T-helper 2 cell (primary cell): ENCODE measurements at places on chromosomes 2 and 18.

- no peak for DNase-seq
Measured at GRCh38 chr2:239774142-239774462, 251.0 kb downstream of the NDUFA10 start.

- peak; percentile 53 for DNase-seq
Measured at GRCh38 chr2:173963323-173963816, 1.8 kb downstream of the SP3 start.

DNA sequence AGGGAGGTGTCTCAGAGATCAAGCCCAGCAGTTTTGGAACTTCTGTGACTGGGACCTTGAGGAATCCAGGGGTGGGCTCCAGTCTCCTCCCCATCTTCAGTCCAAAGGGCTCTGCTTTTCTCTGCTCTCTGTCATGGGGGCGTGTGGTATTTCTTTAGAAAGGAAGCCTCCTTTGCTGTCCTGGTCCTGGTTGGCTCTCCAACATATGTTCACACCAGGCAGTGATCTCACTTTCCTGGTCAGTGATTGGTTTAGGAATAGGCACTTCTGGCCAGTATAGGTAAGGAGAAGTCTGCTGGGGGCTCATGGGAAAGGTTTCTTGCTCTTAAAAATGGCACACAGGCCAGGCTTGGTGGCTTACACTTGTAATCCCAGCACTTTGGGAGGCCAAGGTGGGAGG is 115.5 kb upstream of the HAAO start:
- DNase-seq, result no peak

GRCh38 chr2:17057109-17058017 is 391.7 kb upstream of the CYRIA start:
- no peak for DNase-seq

DNA sequence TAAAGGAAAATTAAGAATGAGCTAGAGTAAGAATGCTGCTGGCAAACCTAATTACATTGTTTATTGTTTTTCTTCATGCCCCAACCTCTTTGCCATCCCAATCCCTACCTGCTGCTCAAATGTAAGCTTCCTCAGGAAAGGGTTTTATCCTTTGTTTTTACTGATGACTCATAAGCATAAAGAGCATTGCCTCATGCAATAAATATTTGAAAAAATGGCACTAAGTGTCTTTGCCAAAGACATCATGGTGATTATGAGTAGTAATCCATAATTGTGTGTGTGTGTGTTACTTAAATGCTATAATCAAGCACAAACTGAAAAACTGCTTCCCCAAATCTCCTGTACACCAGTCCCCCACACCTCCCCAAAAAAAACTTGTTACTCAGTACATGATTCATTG is 53.4 kb downstream of the DNER start:
- no peak for DNase-seq

DNA sequence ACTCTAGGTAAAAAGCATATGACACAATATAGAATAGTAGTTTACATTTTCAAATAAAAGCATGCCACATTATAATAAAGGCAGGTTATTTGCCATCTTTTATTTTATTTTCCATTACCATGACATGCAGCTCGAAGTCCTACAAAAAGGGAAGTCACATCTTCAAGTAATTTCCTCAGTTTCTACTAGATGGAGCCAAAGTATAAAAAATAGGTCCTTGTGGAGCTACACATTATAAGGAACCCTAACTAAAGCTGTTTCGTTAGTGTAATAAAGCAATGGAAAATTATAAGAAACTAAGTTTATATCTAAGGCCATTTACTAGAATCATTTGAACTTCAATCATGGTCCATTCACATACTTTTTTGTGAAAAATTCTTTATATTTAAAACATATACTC is 674.5 kb downstream of the KCNJ3 start:
- no peak for DNase-seq

DNA sequence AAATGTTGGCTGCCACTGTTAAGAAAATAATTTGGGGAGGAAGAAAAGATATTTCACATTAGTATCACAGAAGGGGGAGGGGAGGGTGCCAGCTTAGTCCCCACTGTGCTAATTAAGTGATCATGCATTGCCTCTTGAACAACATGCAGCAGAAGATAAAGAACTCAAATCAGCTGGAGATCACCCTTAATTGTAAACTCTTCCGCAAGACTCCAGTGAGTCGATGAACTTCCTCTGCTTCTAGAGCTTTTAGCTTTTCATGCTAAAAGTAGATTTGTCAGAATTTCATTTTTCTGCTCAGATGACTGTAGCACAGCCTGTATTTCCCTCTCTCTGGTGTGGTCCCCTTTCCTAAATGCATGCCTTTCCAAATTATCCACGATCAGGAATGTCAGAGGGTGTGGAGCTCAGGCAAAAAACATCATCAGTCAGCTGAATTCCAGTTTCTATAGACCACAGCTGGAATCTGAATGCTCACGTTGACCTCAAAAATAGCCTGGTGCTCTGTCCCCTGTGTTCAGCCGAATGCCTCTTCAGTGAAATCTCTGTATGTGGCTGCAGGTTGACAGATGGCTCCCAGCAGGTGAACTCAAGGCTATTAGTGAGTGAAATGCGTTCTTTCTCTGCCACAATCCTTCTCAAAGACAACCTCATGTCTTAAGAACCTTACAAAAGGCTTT is 156.8 kb upstream of the UNC80 start:
- no peak for DNase-seq

GRCh38 chr2:156343940-156344301 is 11.4 kb upstream of the NR4A2 start:
- no peak for DNase-seq

DNA sequence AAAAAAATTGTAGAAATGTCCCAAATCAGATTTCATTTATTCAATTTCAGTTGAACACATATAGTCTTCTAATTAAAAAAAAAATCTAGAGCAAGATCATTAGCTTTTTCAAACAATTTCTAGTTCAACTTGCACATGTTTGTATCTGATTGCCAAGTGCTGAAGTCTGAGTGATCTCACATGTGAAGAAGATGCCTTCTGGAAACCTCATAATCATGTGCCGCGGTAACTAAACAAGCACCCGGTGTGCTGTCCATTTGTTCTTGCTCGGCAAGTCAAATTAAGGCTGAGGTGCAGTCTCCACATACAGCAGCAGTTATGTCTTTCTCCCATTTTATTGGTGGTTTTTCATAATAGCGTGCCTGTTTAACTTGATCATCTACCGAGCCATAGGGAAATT is 18.7 kb downstream of the CABLES1 start:
- no peak for DNase-seq

DNA sequence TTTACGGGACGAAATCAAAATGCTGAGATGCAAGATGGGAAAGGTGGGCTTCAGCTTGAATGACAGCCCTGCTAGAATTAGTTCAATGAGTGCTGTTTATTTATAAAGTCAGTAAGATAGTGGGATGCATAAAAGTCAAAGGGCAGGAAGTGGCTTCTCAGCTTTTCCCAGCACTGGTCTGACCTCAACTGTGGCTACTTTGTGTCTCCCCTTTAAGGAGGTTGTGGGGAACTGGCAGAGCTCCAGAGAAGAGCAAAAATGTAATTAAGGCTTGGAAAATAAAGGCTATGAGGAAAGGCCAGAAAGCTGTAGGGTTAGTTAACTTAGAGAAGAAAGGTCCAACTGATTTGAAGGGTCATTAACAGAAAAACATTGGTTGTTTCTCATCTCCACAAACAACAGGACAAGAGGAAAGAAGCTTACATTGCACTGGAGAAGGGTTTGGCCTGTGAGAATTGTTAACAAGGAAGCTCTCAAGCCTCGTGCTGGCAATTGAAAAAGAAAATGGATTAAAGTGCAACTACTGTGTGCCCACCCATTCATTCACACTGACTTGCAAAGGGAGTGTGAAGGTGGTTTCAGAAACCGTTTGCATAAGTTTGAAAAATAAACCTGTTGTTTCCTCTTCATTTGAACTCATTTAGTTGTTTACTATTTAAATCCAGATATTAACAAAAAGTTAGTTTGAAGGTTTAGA is 68.8 kb upstream of the CD28 start:
- DNase-seq, result no peak

DNA sequence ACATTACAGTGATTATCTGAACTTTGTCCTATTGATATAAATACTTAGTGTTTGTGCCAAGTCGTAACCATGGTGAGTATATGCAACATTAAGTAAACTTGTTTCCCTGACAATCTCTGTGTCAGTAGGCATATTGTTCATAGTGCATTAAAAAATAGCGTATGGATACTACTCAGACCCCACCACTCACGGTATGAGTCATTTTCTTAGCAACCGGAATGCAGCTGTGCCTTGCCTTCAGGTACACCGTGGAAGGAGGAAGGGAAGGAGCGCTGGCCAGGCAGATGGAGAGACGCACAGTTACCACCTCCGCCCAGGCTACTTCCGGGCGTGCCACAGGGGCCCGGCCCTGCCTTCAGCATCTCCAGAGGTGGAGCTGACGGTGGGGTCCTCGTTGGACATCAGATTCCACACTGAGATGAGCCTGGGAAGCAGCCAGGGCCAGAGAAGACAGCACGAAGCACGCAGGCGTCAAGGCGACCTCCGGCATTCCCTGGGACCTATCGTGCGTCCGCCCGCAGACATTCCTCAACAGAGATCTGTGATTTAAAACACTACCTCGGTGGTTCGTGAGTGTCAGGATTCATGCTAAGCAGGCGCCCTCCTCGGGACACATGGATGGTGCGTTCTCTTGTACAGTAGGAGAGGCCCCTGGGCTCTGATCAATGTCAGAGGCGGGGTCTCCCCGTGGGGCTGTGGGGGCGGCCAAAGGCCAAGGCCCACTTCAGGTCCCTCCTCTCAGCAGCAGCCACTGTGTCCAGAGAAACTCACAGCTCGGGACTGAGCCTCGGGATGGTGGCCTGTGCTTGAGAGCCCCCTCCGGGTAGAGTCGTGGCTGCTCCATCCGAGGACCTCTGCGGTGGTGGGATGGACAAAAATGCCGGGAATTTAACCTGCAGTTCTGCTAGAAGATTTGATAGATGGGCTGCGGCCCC is 82.2 kb upstream of the HDAC4 start:
- DNase-seq, result no peak

GRCh38 chr2:102355526-102356380 is at the start of gene IL18R1:
IL18R1 (plus strand) TSS chr2:102355796; CDS start chr2:102362661, 6,865 bp downstream.
- peak; percentile 64 for DNase-seq

DNA sequence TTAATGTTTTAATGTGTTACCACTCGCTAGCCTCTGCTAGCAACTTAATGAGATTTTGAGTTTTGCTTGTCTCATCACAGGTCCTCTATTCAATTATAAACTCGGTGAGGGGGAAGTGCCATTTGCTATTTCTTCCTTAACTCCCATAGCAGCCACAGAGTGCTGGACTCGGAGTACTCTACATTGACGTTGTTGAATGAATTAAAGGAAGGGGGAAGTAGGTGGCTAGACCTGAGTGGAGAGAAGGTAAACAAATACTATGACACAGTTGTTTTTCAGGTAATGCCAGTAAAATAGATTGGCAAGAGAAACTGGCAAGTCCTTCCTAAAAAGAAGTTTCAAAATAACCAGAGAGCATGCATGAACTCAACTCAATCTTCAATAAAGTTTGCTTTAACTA is 339.3 kb downstream of the HRH4 start:
- DNase-seq, result no peak

- DNase-seq, result no peak
Measured at GRCh38 chr2:24334245-24334633, 26.1 kb downstream of the ITSN2 start.

DNA sequence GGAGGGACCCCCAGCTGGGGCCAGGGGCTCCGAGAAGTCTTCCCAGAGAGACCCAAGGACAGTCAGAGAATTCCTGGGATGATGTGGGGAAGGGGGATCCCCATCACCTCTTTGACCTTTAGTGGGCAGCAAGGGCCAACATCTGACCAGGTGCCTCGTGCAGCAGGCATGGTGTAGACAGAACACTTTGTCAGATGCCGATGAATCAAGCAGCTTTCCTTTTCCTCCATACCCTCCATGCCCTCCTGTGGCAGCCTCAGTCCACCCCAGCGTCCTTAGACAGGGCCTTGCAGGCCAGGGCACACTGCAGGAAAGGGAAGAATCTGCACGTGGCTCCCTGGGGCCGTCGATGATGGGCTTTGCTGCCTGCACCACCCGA is 26.3 kb downstream of the GPR55 start:
- no peak for DNase-seq

- DNase-seq, result no peak
Measured at GRCh38 chr2:11984316-11985158, 238.1 kb downstream of the LPIN1 start.

GRCh38 chr18:13642440-13642827 is 83.9 kb downstream of the FAM210A start:
- no peak for DNase-seq

- no peak for DNase-seq
Measured at GRCh38 chr2:49262801-49263560, 108.7 kb upstream of the FSHR start.

DNA sequence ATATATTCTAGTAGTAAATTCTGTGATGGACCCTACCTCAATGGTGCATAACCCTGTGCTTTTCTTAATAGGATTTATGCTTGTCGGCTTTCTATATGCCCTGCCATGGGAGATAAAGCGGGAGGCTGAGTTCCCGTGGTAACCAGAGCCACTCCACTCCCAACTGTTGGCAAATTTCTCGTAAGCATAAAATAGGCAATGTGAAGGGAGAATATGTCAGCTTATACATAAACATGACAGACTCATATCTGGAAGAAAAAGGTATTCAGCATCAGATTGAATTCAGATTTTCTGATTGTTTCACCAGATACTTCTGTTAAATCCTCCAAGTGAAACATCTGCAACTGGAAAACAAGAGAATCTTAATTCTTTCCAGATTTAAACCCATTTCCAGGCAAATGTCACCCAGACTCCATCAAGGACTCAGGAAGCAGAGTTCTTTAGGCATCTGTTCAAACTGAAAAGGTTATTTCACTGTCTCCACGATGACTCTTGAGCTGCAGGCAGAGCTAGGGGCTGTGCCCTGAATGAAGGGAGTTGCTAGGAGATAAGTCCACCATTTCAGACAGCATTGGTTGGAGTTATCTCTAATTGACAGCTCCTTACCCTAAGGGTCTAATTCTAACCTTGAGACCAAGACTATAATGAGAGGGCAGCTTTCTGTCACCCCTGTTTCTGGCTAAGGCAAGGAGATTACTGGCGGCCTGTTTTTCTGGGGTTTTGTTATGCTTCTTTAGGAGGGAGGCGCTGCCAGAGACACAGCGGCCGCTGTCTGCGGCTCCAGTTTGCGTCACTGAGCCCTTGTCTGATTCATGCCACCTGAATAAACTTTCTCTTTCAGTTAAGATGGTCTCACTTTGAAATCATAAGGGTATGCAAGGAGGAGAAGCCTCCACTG is 381.3 kb downstream of the SOX11 start:
- peak; percentile 17 for DNase-seq

DNA sequence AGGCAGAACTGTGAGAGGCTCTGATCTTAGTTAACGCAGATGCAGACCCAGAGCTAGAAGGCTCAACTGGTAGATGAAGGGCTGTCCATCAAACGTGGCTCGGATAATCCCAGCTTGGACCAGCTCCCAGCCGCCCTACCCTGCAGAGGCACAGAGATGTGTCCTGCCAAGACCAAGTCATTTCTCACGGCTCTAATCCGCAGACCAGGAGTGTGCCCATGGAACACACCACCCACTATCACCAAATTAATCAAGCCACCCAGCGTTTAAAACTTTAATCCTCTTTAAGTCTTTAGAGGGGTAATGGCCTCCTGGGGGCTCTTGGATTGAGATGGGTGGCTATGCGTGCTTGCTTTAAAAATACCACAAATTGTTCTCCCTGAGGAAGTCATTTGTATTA is 17.5 kb downstream of the LYPD1 start:
- DNase-seq, result no peak

- DNase-seq, result no peak
Measured at GRCh38 chr18:45365835-45366234, 249.4 kb upstream of the SLC14A2 start.

- no peak for DNase-seq
Measured at GRCh38 chr2:45929674-45930395, 278.4 kb downstream of the PRKCE start.
